Daoy (cell line): ENCODE measurements at places on chromosomes 1 and 21. TPM values are rescaled to one million over a fixed set of nuclear protein-coding genes. Genes with fewer than 3 reads are reported as not detected.

SPATA46 gene
- total RNA-seq, result not detected in 2 replicates

ZNF593OS gene
- not detected in 2 replicates for total RNA-seq

GBP6 gene
- total RNA-seq, result 0.11 TPM in 1 of 2 replicates, not detected in the other

RRP1B gene
- 45.9 and 46.7 TPM in 2 replicates for total RNA-seq

TDRD5 gene
- total RNA-seq, result 0.03 and 0.34 TPM in 2 replicates

SPATA21 gene
- total RNA-seq, result not detected in 2 replicates

MSH4 gene
- total RNA-seq, result 0.06 and 0.34 TPM in 2 replicates

C4BPA gene
- total RNA-seq, result not detected in 2 replicates

HAO2 gene
- total RNA-seq, result not detected in 2 replicates

TRIM46 gene
- 0.63 and 1.9 TPM in 2 replicates for total RNA-seq

KLHDC8A gene
- total RNA-seq, result 0.34 and 3.2 TPM in 2 replicates

DNAJC28 gene
- 0.80 and 2.6 TPM in 2 replicates for total RNA-seq

EXO1 gene
- 54.2 and 67.1 TPM in 2 replicates for total RNA-seq

CACNA1S gene
- not detected in 2 replicates for total RNA-seq

SRGAP2C gene
- 13.8 and 13.9 TPM in 2 replicates for total RNA-seq

FAM167B gene
- not detected in 2 replicates for total RNA-seq

FAM72D gene
- 5.5 and 9.9 TPM in 2 replicates for total RNA-seq

KRTAP13-3 gene
- total RNA-seq, result not detected in 2 replicates

CCDC185 gene
- total RNA-seq, result 0.06 and 0.11 TPM in 2 replicates

GJA4 gene
- not detected in 2 replicates for total RNA-seq

MEGF6 gene
- 2.5 and 5.1 TPM in 2 replicates for total RNA-seq

NADK gene
- 31.2 and 39.5 TPM in 2 replicates for total RNA-seq

LGR6 gene
- 0.23 and 1.2 TPM in 2 replicates for total RNA-seq

CFHR5 gene
- total RNA-seq, result not detected in 2 replicates

PTPN14 gene
- total RNA-seq, result 16.5 and 23.5 TPM in 2 replicates

RHBDL2 gene
- total RNA-seq, result 0.80 and 1.4 TPM in 2 replicates

LCE6A gene
- not detected in 2 replicates for total RNA-seq

HES3 gene
- total RNA-seq, result not detected in 2 replicates

FAM229A gene
- total RNA-seq, result 0.48 and 2.7 TPM in 2 replicates

FAM76A gene
- total RNA-seq, result 7.9 and 8.9 TPM in 2 replicates

VWA1 gene
- total RNA-seq, result 2.2 and 5.7 TPM in 2 replicates

CDK11B gene
- total RNA-seq, result 9.9 and 17.0 TPM in 2 replicates

IFFO2 gene
- 33.0 and 34.1 TPM in 2 replicates for total RNA-seq

CFH gene
- total RNA-seq, result 3.8 and 4.4 TPM in 2 replicates

SPSB1 gene
- 14.1 and 15.0 TPM in 2 replicates for total RNA-seq

S100B gene
- total RNA-seq, result 0.23 TPM in 1 of 2 replicates, not detected in the other

WLS gene
- 47.5 and 51.8 TPM in 2 replicates for total RNA-seq

GREM2 gene
- not detected in 2 replicates for total RNA-seq

TEX38 gene
- total RNA-seq, result not detected in 2 replicates

NUAK2 gene
- 11.1 and 12.4 TPM in 2 replicates for total RNA-seq

LCE2A gene
- total RNA-seq, result not detected in 2 replicates

RABGAP1L gene
- total RNA-seq, result 14.2 and 37.3 TPM in 2 replicates

PPM1J gene
- total RNA-seq, result 0.06 TPM in 1 of 2 replicates, not detected in the other

PPFIA4 gene
- total RNA-seq, result 0.11 TPM in 1 of 2 replicates, not detected in the other

DOP1B gene
- total RNA-seq, result 1.8 and 3.3 TPM in 2 replicates

CYP4B1 gene
- total RNA-seq, result not detected in 2 replicates

CFHR3 gene
- not detected in 2 replicates for total RNA-seq

CHI3L2 gene
- total RNA-seq, result 0.29 TPM in 1 of 2 replicates, not detected in the other

INAVA gene
- total RNA-seq, result 7.3 and 7.5 TPM in 2 replicates

C1orf141 gene
- total RNA-seq, result not detected in 2 replicates

RGS4 gene
- 68.6 and 81.8 TPM in 2 replicates for total RNA-seq

EDN2 gene
- total RNA-seq, result 0.40 TPM in 1 of 2 replicates, not detected in the other

OVAAL gene
- total RNA-seq, result 1.1 TPM in 1 of 2 replicates, not detected in the other

HSD3B1 gene
- not detected in 2 replicates for total RNA-seq

PRDM16 gene
- 0.91 and 3.1 TPM in 2 replicates for total RNA-seq

SPRR1B gene
- total RNA-seq, result not detected in 2 replicates

PGBD5 gene
- total RNA-seq, result 1.0 and 3.6 TPM in 2 replicates
